ENCODE measurements at places on chromosomes 4 and X.

DNA sequence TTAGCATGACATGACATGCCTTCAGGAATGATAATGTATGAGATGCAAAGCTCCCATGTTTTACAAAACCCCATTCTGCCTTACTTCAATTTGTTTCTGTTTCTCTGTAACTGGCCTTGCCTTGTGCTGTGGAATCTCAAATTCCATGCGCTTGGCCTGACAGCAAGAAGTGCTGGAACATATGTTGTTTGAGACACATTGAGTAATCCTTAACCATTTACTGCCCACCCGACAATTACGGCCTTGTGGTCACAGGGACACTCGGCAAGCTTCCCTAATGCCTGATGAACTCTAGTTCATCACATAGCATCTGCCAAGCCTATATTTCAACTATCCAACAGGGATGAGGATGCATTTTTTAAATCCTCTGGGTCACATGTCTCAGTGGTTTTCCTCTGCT is 226.4 kb upstream of the CASK start:
- DNase-seq = no peak

- DNase-seq = no peak
Measured at GRCh38 chr4:175745329-175745728, 66.7 kb downstream of the GPM6A start.

- peak; percentile 84 for DNase-seq
Measured at GRCh38 chr4:40630335-40631021, 814 bp upstream of the RBM47 start.

DNA sequence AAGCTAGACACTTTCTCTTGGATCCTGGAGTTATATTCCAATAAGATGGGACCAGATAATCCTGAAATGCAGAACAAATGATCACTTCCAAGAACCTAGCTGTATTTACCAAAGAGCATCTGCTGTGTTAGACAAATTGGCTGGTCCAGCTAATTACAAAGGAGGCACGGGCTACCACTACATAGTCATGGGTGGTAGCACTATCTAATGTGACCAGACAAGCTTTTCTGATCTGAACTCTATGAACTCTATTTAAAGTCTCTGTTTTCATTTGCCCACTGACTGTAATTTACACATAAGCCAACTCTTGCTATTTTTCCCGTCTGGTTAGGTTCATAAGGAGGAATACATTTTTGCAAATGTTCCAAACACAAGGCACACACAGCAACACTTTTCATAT is 34.6 kb downstream of the LNX1 start:
- no peak for DNase-seq

GRCh38 chrX:338281-338835 is 19.8 kb upstream of the GTPBP6 start:
- no peak for DNase-seq

DNA sequence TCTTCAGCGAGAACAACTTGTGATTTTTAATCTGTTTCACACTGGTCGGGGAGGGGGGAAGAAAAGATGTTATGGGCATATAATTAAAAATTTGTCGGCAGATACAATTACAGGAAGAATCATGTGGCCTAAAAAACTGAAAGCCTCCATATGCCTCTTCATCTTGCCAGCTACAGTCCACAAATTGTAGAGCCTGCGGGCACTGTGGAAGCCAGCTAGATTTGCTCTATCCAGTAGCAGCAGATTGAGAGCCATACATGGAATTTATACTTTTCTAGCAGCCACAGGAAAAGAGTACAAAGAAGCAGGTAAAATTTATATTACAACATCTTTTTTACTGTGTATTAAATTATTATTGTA is 147.3 kb downstream of the TBL1X start:
- no peak for DNase-seq

DNA sequence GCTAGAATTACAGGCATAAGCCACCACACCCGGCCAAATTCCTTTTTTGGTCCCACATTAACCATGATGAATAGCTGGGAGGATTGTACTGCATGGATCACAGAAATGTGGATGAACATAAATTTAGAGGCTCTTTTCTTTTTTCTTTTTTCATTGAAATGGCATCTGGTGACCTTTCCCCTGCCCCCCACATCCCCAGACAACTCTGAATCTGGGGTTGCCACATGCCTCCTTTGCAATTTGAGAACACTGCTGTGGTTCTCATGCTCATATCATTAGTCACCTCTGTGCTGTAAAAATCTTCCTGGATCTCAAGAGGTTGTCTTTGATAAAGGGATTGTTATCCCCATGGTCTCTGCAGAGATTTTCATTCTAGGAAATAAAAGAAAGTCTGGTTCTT is 22.8 kb upstream of the FMR1NB start:
- DNase-seq = no peak

DNA sequence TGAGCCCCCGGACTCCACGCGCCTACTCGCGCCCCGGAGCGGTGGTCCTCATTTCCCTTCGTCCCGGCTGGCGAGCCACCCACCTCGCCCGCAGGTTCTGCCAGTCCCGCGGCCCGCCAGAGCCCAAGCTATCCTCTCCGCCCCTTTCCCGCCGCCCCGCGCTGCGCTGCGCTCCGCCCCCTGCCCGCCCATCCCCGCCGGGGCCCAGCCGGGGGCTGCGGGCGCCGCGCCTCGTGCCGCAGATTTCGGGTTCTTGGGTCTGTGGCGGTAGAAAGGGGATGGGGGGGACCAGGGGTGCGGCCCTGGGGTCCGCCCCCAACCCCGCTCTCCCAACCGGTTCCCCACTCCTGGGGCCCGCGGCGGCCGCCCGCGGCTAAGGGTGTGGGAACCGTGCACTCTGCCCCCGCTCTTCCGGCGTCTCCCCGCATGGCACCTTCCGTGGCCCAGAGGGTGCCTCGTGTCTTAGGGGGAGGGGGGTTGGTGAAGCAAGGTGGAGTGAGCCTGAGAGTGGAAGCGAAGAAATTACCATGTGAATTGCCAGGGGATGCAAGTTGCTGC is 650.8 kb upstream of the DIPK2B start:
- no peak for DNase-seq

DNA sequence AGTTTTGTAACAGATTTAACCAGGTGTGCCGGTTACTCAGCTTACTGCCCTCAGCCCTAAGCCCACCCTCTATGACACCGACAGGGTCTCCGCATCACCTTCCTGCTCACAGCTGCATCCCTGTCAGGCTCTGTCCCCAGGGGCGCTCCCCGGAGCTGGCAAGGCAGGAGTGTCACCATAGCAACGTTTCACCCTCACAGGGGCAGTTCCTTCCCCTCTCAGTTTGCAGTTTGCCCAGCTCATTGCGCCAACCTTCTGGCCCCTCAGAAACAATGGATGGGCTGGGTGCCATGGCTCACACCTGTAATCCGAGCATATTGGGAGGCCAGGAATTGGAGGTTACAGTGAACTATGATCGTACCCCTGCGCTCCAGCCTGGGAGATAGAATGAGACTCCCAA is 42.6 kb downstream of the RGS12 start:
- no peak for DNase-seq

DNA sequence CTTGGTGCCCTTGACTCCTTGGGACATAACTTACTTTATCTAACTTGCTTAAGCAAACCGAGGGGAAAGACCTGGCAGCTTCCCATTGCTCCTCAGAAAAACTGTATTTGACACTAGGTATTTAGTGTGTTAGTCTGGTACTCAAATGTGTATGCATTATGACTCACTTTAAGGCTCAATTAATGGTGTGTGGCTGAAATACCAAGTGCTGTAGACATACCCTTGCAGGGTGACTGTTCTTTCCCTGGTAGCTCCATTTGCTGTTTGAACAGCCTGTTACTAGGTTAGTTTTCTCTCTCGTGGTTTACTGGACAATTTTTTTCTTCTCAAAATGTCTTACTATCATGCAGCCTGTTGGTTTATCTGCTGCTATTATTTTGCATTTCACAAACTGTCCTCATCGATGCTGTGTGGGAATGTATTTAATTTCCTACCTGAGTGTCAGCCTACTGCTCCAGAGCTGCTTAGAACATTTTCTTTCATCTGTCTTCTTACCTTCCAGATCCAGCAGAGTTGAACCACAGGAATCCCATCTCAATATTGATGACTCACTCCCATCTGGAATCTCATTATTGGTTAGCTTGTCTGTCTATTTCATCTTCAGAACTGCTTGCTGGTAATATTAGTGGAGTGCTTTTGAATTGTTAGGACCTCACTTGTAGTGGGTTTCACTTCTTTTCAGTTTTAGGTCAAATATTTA is 158.0 kb upstream of the FAT1 start:
- DNase-seq = no peak

- DNase-seq = no peak
Measured at GRCh38 chr4:168666531-168666930, 169.7 kb downstream of the PALLD start.

GRCh38 chr4:56757261-56757746 is 64.2 kb downstream of the SPINK2 start:
- DNase-seq = no peak

DNA sequence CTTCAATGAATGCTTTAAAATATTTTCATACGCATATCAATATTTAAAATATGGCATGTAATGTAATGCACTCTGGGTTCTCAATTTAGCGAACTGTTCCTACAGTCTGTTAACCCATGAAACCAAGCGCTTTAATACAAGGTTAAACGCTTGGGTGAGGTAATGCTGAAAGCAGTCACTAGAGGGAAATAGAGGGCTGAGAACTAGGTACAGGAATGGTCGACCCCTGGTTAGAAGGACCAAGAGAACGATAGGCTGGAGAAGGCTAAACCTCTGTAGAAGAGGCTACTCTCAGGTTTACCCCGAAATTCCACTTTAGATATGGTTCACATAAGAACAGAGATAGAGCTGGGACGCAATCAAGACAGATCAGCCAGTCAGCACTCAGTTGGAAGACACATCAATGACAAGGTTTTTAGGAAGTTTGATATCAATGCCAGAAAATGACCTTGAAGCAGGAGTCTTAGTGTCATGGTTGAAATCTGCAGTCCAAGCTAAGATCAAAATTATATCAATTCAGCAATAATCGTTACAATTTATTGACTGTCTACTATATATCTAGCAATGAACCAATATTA is 26.9 kb downstream of the ARSJ start:
- peak; percentile 23 for DNase-seq

DNA sequence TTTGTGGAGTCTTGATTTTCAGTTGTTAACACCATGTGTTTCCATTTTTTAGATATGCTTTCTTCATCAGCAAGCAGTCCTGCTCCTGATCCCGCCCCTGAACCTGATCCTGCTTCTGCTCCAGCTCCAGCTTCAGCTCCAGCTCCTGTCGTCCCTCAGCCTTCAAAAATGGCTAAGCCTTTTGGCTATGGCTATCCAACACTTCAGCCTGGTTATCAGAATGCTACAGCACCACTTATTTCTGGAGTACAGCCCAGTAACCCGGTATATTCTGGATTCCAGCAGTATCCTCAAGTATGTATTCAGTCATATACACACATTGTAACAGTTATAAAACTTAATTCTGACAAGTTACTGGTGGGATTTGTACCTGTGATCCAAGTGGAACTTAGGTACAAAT is 60.9 kb downstream of the SEC24B start:
- no peak for DNase-seq

DNA sequence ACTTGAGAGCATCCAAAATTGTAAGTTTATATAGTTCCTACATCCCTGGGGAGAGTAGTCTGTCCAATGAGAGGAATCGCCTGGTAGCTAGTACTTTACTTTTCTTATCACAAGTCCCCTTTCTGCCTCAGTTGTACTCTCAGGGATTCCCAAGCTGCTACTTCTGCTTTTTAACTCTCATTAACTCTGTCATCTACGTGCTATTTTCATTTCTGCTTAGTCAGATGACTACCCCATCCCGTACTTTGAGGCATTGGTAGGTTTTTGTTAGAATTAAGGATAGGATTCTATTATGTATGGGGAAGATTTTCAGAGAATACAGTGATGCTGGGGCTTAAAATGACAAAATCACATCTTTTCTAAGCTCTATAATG is 24.7 kb downstream of the RBPJ start:
- DNase-seq = no peak

DNA sequence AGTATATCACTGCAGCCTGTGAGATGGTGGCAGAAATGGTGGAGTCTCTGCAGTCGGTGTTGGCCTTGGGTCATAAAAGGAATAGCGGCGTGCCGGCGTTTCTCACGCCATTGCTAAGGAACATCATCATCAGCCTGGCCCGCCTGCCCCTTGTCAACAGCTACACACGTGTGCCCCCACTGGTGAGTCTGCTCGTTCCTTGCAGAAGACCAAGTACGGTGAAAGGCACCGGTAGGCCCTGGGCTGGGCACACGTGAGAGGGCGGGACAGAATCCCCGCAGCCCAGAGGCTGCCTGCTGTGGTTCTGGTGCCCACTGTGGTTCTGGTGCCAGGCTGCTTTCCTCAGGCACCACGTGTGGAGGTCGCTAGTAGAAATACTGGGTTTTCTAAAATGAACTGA is 31.2 kb upstream of the MSANTD1 start:
- DNase-seq = no peak

DNA sequence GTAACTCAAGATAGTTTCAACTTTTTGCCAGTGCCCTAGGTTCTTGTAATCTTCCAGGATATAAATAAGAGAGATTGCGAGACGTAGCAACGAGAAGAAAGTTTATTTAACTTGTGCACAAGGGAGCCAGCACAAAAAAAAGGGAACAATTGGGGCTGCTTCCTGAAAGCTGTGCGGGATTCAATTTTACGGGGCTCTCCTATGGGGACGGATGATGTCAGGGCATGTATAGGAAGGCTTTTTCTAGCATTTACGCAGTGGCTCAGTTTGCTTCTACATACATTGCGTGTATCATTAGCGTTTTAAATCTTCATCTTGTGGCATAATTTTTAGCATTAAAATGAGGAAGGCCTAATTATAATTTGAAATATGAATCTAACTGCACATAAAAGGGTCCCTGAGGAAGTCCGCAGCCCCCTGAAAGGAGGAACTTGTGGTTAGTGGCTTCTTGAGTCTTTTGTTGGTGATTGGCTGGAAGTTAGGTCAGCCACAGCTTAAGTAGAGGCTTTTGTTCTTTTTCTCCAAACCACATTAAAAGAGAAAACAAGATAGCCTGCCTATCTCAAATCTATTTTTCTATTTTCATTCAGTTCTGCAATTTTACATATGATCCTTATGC is 668.2 kb upstream of the NDST4 start:
- peak; percentile 79 for DNase-seq

GRCh38 chr4:102819588-102820365 is 7.6 kb downstream of the UBE2D3 start:
- DNase-seq = no peak

DNA sequence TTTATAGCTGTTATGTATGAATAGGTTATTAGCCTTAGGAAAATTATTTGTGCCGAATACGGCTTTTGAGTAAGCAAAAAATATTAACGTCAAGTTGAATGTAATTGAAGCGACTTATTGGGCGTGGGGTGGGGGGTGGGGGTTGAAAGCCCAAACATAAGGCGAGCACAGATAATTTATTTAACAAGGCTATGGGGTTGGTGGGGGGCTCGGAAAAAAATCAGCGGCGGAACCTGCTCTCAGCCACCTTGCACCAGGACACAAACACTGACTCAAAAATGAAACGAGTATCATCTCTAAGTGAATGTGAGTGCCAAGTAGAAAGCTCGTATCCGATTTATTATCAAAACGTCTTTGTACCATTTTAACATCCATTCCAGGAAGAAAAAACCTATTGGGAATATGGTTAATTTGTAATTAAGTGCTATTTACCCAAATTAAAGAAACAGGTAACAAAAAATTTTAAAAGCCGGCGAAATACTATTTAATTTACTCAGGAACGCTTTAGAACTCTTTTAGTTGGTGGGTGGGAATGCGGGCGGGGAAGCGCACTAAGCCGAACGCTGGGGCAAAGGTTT is 902 bp upstream of the LARP1B start:
- no peak for DNase-seq
